ENCODE measurements at places on chromosomes 3 and 15.
A peak's percentile ranks its signal among the peaks of the same experiment; 100 is the strongest.

DNA sequence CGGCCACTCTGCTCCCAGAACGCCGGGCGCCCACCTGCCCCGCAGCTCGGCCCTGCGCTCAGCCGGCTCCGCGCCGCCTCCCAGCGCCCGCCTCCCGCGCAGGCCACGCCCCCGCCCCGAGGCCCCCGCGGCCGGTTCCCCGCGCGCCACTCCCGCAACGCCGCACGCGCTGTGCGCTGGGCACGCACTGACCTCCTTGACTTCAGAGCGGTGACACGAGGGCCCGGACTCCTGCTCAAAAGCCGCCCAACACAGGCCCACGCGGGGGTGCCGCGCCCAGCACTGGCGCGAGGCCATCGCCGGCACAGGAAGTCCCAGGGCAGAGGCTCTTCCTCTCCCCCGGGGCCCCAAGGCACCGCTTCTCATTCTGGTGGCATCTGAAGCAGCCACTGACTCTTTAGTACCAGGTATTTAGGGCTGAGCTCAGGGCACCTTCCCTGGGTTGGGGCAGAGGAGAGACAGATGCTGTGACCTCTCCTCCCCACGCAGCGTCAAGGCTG, 12.4 kb downstream of the TNK2 start:
- peak; percentile 65 for DNase-seq

- no peak for DNase-seq
These were observed 486 bp downstream of the CDIN1 start for GRCh38 chr15:36579792-36580431.

- no peak for DNase-seq
These were observed 59.2 kb downstream of the IL12A start for GRCh38 chr3:160047876-160048275.

DNA sequence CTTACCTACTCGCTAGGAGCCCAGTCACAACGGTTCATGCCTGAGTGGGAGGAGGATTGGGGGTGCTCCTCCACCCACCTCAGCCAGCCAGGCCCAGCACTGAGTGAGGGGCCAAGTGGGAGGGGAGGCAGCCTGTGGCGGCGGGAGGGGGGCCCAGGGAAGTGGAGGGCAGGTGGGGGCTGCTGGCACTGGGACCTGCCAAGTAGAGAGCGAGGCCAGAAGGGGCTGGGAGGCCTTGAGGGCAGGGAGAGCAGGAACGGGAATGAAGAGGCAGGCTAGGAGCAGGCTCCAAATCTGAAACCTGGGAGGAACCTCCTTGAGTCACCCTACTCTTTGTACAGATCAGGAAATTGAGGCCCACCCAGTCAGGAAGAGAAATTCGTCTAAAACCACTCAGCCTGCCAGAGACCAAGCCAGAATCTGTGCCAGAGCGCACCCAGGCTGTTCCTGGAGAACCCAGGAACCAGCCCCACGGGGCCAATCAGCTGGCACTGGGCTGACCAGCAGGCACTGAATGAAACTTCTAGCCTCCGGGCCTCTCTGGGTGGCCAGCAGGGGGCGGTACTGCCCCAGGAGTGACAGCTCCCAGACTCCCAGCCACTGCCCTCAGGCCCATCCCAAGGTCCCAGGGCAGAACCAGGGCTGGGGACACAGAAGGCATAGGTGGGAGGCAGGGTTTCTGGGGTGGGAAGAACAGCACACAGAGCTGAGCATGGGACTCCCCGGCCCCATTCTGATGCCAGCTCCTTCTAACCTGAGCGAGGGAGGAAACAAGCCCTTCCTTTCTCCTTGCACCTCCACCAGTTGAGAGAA, 14.8 kb upstream of the CYP11A1 start:
- DNase-seq, result peak; percentile 87

DNA sequence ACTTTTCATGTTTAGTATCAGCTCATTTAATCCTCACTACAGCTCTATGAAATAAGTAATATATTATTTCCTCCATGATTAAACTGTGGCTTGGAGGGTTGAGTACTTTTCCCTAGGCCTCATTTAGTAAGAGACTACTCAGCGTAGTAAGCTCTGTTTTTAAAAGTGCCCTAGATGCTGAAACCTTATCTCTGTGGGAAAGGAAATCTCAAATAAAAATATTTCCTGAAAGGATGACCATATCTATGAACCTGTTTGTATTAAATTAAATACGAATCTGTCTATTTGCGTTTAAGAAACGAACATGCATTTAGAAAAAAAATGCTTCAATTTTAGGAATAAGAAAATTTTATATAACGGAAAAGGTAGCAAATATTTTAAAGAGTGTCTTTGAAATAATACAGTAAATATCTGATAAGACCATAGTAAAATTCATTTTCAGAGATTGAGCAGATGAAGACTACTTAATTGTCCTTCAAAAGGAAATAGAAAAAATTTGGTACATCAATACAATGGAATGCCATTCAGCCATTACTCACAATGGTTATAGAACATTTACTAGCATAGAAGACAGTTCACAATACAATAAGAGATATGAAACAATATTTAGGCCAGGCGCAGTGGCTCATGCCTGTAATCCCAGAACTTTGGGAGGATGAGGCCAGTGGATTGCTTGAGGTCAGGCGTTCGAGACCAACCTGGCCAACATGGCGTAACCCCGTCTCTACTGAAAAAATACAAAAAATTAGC, 56.2 kb downstream of the ATG7 start:
- no peak for DNase-seq

DNA sequence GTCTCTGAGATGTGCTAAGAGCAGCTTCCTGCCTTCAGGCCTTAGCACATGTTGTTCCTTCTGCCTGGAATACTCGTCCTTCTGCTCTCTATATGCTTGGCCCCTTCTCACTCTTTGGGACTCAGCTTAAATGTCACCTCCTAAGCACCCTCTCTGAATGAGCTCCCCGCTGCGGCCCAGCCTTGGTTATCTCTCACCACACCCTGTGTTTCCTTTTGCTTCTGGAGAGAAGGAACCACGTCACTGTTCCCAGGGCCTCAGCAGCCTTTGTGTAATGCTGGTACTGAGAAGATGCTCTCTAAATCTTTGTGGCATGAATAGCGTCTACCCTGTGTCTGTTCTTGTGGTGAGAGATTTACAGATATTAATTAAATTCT, 2.2 kb downstream of the FAH start:
- no peak for DNase-seq

DNA sequence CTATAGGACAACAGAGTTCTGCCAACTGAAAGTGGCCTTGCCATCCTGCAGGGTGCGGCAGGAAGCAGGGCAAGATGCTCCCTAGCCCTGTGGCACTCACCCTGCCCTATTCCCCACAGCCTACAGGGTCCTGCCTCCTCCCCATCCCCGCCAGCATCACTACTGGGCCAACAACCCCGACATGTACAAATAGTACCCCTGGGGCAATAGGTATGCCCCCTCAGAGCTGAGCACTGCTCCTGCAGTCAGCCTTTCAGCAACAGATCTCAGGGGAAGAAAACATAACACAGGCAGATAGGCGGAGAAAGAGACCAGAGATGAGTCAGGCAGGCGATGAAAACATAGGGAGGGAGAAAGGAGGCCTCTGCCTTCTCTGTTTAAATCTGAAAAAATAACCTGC, 74.7 kb downstream of the XXYLT1 start:
- DNase-seq, result no peak

DNA sequence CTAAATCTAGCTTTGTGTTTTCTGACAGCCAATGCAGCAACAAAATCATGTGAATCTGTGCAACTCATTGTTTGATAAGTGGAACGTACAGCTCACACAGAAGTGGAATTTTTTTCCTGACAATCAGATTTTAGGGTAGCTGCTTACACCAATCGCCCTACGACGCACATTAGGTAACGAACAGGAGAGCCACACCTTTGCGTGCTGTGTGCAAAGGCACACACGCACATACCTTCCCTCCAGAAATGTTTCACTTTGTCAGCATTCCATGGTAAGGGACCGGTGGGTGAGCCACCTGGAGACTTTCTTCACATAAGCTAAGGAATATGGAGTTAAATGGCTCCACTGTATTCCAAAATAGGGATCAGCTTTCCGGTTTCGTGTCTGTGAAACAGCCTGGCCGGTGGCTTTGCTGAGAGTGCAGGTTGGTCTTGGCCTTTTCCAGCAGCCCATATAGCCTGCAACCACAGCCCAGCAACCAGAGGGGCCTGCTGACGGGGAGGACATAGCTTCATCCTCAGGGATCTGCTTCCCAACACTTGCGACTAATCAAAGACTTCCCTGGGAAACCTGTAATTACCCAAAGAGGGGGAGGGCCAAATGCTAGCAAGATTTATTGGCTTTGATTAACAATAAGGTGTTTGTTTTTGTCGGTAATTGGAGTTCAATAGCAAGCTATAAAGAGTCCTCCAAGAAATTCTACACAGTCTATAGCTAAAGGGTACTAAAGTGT, 145.3 kb downstream of the ADAMTS17 start:
- no peak for DNase-seq

DNA sequence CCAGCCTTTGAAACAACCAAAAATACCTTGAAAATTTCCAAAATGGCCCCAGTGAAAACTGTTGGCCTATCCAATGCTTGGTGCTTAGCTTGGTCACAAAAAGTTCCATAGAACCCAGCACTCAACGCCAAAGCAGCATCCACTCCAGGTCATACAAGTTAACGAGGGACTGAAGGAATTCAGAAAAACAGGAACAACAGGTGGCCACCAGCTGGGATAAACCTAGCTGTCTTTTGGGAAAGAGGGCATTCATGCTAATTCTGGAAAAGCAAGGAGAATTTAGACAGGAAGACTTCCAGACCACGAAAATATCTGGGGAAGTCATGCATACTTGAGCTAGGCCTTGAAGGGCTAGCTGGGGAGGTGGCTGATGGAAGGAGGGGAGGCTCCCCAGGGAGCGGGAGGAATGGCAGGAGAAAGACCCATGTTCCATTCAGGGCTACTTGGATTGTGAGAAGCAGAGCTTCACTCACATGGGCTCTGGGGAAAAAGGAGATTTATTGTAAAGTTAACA, 28.6 kb downstream of the COLQ start:
- no peak for DNase-seq

GRCh38 chr15:98843844-98844243, 163.7 kb downstream of the PGPEP1L start:
- DNase-seq, result no peak

DNA sequence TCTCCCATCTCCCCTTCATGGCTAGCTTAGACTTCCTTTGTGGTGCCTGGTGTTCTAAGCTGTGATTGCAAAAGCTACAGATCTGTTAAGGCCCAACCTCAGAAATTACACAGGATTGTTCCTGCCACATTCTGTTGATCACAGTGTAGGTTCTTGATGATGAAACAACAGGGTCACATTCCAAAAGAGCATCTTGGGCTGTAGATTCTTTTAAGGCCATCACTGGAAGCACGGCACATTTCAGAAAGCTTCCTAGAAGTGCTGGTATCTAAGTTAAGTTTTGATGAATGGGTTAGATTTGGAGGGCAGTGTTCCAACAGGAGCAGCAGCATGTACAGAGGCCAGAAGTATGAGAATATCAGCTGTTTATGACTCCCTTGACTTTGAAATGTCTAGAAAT, 107.5 kb upstream of the SKOR1 start:
- no peak for DNase-seq

DNA sequence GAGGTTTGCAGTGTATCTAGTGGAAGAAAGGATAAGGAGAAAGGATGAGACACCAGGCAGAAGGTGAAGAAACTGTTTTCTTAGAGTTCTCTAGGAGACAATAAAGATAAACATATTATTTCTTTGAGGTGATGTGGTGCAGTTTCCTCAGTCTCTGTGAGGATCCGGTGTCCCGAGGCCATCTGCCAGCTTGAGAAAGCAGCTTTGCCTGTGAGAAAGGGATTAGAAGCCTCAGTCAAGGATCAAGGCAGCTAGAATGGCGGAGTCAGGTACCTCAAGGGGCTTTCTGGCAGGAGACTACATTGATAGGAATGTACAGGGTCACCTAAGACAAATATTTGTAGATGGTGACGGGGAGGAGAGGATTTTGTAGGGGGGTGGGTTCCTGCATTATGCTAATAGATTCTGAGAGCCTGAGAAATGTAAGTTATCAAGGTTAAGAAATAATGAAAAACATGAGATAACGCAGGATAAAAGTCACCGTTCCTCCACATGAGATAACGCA, 103.9 kb upstream of the MB21D2 start:
- DNase-seq, result no peak

GRCh38 chr3:49996016-49996415, 56.1 kb downstream of the RBM6 start:
- no peak for DNase-seq

DNA sequence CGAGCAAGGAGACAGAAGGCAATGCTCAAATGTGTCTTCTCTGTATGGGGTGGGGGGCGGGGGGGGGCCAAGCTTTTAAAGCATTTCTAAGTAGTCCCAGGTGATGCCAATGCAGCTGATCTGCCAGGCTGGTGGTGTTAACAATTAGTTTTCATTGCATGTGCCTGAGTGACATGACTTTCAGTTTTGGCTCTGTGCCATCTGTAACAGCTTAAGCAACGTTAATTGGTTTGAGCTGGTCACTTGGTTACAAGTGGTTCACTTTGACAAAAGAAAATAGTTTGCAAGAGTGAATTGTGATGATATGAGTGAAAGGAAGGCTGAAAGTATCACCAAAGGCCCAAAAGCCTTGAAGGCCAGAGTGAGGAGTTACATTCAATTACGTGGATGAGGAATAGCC, 26.4 kb upstream of the LRIG1 start:
- peak; percentile 26 for DNase-seq

GRCh38 chr15:87686841-87687522, 569.6 kb downstream of the NTRK3 start:
- DNase-seq, result no peak

DNA sequence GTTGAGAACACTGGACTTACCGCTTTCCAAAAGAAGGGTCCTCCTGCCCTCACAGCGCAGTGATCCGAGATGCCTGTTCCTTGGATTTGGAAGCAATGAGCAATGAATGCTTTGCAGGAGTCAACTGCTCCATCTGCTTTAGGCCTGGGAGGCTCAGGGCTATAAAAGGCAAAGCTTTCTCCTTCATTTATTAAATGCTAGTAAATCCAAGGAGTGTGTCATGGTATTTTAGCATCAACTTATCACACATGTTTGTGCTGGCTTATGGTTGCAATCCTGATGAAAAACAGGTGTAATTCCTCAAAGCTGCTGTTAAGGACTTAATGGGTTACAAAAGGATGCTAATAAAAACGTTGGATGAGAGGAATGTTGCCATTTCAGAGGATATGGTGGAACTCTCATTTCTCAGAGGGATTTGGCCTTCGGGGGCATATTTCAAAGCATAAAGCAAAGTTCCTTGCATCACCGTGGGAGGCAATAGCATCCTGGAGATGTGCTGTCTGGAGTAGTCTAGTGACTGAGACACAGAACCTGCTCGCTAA, 158.5 kb upstream of the TPM1 start:
- DNase-seq, result no peak

GRCh38 chr3:155497930-155498647, 204.6 kb upstream of the STRIT1 start:
- DNase-seq, result no peak

DNA sequence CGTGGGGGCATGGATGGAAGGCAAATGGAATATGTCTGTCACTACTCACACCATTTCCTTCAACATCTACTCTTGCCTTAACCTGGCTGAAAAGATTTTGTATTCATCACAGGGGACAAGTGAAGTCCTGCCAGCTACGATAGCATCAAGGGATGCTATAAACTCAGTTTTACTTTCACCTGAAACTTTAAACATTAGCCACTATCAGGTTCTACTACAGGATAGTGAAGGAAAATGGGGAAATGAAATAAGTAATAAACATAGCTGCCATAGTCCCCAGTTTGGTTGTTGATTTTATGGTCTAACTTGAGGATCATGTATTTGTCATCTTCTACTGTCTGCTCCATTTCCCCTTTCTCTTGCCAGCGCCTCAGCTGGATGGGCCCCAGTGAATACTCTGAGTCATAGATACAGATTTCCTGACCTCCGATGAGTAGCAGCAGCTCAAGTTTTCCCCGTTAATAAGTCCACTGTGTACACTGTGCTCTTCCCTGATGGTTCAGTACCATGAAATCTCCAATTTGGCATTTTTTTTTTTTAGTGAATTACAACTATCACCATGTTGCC, 338.2 kb upstream of the SLCO3A1 start:
- DNase-seq, result no peak

Measured in HAP-1 (cell line).